ENCODE measurements at places on chromosomes 12 and 14.

DNA sequence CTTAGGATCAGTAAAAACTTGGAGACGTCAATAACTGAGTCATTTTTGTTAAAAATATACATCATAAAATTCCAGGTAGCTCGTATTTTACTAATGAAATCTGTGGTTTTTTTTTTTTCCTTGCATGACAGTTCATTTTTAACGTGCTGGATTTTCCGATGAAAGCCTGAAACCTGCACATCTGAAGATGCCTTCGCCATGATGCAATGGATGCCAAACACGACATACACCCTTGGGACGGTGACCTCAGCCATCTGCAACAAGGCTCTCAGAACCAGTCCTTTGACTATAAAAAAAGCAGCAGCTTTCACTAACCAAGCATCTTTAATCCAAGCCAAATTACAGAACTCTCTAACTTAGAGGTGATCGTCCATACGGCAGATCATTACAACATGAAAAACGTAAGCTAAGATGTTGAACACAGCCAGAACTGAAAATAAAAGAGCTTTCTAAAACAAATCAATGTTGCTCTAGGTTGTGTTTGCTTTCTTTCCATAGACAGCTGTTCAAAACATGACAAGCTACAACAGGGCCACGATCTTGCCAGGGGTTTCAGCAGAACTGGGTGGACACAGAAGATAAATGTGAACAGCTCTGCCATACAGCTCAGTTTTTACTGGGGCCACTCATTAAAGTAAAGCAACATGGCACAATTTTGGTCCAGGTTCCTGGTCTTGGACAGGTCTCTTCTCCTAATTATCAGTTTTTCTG, 7.8 kb downstream of the NIN start:
- no peak for DNase-seq

- no peak for DNase-seq
These were observed 13.7 kb upstream of the PRPF39 start for GRCh38 chr14:45070215-45070614.

DNA sequence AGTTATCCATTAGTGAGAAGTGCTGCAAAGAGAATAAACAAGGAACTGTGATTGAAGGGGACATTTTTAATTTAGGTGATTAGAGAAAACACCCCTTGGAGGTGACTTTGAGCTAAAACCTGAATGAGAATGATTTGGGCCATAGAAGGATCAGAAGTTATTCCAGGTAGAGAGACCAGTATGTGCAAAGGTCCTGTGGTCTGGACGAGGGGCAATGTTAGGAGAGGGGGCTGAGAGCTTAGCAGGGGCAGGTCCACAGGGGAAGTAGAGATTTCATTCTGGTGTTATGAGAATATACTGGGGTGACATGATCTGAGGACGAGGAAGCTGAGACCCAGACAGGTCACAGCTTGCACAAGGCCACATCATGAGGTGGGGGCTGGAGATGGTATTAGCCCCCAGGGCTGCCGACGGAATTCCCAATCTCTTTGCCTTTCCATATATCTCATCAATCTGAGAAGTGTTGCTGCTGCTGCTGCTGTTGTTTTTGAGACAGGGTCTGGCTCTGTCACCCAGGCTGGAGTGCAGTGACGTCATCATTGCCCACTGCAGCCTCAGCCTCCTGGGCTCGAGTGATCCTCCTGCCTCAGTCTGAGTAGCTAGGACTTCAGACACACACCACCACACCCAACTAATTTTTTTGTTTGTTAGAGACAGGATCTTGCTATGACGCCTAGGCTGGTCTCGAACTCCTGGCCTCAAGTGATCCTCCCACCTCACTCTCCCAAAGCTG, 55.6 kb downstream of the KCTD10 start:
- no peak for DNase-seq

DNA sequence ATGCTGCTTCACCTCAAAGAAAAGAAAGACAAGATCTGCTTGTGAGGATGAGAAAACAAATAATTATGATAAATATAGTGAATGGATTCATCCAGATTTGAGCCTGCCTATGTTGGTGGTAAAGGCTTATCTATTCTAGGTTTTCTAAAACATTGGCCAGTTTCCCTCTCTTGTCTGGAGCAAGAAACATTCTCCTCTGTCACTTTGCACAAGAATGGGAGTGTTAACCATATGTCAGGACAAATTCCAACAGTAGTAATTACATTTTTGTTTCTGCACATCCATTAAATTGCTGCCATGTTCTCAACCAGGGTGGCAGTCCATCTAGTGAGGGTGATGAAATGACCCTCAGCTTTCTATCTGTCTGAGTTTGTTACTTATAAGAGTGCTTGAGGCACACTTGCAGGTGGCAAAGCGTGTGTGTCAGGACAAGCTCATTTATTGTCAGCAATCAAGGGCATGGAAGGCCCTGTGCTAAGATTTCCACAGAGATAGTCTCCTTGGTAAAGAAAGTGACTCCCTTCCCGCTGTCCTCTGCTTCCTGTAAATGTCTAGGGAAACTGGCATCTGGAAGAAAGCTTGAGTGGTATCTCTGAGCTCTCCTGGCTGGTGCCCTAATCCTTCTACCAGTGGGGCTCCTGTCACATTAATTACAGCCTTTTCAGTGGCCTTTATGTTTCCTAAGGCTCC, 502.1 kb upstream of the FLRT2 start:
- no peak for DNase-seq

DNA sequence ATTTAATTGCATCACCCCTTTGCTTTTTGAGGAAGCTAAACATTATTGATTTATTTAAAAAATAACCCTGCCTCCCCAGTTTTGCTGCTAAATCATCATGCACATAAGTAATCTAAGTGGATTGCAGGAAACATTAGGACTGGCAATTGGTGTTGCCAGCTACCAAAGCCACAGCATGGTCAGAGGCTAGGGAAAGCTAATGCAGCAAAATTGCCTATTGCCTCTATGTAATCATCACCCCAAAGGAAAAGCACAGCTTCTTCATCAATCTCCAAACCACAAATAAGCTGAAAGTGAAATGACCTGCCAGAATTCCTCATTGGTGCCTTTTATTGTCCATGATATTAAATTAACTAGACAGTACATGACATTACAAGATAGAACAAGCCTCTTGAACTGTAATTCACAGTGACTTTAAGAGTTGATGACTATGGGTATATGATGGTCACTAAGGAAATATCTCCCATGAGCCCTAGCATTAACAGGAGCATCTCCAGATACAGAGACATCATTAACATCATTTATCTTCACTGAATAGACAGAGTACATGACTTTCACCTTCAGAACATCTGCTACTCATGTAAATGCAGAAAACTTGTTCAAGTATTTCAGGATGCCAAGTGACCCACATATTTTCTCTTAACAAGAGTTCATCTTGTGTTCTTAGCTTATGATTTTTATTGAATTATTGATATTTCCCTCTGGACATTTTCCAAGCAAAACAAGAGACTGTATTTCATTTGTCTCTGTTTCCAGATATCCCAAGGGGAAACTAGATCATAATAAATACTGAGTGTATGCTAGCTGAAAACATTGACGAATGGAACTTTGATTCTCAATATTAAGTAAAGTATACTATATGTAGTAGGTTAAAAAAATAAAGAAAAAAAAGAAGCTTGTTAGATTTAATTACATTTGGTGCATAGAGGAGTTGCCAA, 29.4 kb downstream of the PTPRR start:
- DNase-seq: no peak

GRCh38 chr12:94922561-94922960, 80.9 kb downstream of the NDUFA12 start:
- DNase-seq: no peak

- no peak for DNase-seq
These were observed 30.7 kb downstream of the TMEM229B start for GRCh38 chr14:67457782-67458181.

DNA sequence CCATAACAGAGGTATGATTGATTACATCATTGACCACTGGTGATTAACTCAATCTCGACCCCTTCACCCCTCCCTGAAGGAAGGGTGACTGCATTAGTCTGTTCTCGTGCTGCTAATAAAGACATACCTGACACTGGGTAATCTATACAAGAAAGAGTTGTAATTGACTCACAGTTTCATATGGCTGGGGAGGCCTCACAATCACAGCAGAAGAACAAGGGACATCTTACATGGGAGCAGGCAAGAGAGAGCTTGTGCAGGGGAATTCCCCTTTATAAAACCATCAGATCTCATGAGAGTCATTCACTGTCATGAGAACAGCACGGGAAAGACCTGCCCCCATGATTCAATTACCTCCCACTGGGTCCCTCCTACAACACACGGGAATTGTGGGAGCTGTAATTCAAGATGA, 55.9 kb upstream of the TMCC3 start:
- DNase-seq: no peak

All from NCI-H1436 (cell line).